Osteoblast (primary cell): ENCODE measurements at places on chromosomes 2 and 18. TPM values are rescaled to one million over a fixed set of nuclear protein-coding genes. Genes with fewer than 3 reads are reported as not detected.

GRCh38 chr18:44464398-44465180 lies 216.1 kb upstream of the SETBP1 start:
- no peak for DNase-seq

The CD8A gene
- total RNA-seq, result not detected in 2 replicates

The CSRNP3 gene
- 1.4 and 2.7 TPM in 2 replicates for total RNA-seq

DNA sequence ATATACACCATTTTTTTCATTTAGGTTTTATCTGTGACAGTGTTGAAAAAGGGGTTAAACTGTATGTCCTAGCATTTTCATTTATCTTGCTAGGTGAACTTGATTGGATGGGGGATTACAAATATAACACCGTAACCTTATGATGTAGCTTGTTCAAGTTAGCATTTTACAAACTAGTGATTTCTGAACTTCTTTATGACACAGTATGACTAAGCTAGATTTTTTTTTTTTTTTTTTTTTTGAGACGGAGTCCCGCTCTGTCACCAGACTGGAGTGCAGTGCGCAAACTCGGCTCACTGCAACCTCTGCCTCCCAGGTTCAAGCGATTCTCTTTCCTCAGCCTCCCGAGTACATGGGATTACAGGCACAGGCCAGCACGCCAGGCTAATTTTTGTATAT lies 47.1 kb downstream of the KCMF1 start:
- DNase-seq, result peak; percentile 69

DNA sequence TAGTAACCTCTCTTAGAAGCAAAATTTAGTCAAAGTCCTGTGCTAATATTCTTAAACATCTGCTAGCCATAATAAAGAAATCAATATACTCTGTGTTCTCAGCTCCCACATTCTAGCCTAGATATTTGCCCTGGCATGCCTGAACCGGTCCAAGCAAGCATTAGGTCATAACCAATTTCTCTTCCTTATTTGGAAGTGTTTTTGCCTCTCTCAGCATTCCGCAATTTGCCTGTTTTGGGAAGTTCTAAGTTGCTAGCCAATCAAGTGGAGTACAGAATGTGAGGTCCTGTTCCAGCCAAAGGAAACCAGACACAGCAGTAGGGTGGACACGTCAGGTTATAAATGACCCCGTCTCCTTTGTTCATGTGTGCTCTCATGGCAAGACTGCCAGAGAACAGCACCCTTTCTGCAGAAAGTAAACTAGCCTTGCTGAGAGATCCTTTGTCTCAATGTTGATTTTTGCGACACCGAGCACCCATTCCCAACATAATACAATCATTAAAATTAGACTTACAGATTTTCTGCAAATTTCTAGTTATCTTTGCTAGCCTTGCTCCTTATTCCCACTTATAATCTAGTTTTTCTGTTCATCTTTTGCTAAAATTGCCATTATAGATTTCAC lies 13.0 kb upstream of the SULT1C4 start:
- DNase-seq, result no peak

The ACKR3 gene
- total RNA-seq, result 18.8 and 26.8 TPM in 2 replicates

DNA sequence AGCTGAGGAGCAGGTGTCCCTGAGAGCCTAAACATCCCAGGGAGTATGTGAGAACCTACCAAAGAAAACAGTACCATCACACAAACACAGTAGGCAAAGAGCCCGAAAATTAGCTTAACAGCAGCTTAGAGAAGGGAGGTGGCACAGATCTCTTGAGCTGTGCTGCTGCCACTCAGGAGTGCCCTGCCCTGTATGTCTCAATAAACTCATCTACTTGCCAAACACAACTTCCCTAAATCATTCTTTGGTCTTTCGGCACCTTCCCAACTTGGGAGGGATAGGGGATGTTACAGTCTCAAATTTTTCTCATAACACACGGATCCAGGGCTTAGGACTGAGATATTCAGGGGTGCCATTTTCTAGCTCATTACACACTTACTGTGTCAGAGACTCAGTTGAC lies 45.3 kb upstream of the C1D start:
- DNase-seq, result no peak
